ENCODE measurements at places on chromosomes 5 and 9.

- DNase-seq, result no peak
These were observed 250.4 kb downstream of the NSG2 start for GRCh38 chr5:174295702-174296436.

DNA sequence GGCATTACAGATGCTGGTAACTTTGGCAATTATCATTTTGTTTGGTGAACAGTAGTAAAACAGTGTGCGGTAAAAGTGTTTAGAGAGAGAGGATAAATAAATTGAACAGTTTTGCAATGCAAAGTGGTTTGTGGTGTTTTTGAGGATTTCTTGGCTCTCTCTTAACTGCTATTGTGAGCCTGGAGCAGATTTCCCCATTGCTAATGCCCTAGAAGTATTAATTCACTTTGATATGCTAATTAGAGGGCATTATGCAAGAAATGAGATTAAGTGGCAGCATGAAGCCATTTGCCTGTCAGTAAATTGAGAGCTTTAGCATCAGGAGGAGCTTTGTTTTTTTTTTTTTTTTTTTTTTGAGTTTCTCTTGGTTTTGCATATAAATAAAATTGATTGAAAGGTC lies 8.2 kb downstream of the PBX3 start:
- DNase-seq, result no peak

- no peak for DNase-seq
These were observed 565.5 kb upstream of the TUSC1 start for GRCh38 chr9:26243726-26244125.

- DNase-seq, result no peak
These were observed 39.8 kb downstream of the EMB start for GRCh38 chr5:50401336-50401735.

DNA sequence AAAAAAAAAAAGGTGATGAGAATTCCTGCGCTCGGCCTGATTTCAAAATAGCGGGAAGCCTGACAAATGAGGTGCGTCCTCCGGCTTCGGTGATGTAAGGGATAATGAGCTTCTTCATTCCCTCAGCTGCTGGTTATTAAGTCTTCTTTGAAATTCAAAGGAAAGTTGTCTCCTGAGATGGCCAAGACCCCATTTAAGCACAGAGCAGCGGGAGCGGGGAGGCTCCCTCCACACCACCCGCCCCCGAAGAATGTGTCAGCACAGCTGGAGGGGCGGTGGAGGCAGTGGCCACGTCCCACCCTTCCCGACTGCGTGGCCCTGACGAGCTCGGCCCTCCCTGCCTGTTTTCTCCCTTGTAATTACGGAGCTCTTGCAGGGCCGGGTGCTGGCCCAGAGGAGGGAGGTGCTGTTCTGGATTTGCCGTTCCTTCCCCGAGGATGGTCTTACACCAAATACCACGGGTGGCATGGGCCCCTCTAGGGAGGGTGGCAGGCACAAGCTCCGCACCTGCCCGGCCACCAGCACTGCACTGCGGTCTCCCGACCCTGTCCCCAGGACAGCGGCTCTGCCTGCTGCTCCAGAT lies 31.0 kb downstream of the SLC9A3 start:
- DNase-seq, result no peak

DNA sequence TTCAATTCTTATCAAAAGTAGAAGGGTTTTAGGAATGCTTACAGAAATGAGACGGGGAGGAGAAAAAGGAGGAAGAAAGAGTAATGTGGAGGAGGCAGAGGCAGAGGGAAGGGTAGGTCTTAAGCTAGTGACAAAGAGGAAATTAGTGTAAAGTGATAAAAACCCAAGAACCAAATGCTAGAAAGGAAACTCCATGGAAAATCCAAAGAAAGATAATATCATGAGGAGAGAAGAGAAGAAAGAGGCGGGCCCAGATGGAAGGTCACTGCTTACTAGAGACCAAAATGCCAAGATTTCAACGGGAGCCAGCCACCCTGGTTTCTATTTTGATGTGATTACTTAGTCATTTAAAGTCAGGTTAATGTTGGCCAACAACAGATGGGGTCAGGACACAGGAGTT lies 68.6 kb upstream of the IL12B start:
- DNase-seq, result no peak

- no peak for DNase-seq
These were observed 11.2 kb upstream of the HMHB1 start for GRCh38 chr5:143800715-143801114.

DNA sequence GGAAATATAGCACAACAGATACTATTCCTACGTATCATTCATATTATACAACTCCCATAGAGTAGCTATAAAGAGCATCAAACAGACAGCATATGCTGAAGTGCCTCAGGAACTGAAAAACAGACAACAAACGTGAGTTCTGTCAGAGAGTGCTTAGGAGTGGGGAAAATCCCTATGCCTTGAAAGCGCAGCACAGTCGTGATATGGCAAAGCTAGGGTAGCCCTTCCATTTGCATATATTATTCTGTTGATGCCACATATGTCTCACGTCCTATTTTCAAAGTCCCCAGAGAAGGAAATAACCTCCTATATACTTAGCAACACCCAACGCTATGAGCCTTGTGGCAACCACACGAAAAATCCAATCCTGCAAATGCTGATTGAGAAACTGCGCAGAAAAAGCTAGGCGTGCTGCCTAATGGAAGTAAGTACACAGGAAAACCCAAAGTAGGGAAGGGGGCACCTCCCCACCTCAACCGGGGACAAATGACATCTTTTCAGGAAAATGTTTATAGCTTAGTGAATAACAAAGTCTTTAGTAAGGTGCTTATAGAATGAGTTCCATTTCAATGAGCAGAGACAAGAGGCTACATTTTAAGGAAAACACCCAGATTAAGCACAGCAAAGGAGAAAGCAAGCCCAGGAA lies 105.1 kb downstream of the MED10 start:
- no peak for DNase-seq

- no peak for DNase-seq
These were observed 4.8 kb downstream of the DENND1A start for GRCh38 chr9:123925161-123925560.
